MCF 10A (cell line): ENCODE measurements at places on chromosomes 12 and 14. TPM values are rescaled to one million over a fixed set of nuclear protein-coding genes. Genes with fewer than 3 reads are reported as not detected.
A peak's percentile ranks its signal among the peaks of the same experiment; 100 is the strongest.

KRT3 gene
- not detected in 2 replicates for total RNA-seq

SLC17A8 gene
- not detected in 2 replicates for total RNA-seq

MLF2 gene
- 151 and 162 TPM in 2 replicates for total RNA-seq

DPPA3 gene
- total RNA-seq: not detected in 2 replicates

TMEM30B gene
- total RNA-seq: 0.09 and 0.22 TPM in 2 replicates

CGRRF1 gene
- total RNA-seq: 17.5 and 22.3 TPM in 2 replicates

ENDOU gene
- not detected in 2 replicates for total RNA-seq

IQSEC3 gene
- total RNA-seq: not detected in 2 replicates

ACRBP gene
- total RNA-seq: 0.30 and 2.5 TPM in 2 replicates

TWF1 gene
- total RNA-seq: 104 and 105 TPM in 2 replicates

PSEN1 gene
- total RNA-seq: 55.1 and 64.5 TPM in 2 replicates

SYCP3 gene
- not detected in 2 replicates for total RNA-seq

GALC gene
- total RNA-seq: 1.0 and 3.7 TPM in 2 replicates

WIF1 gene
- total RNA-seq: not detected in 2 replicates

CLEC7A gene
- total RNA-seq: not detected in 2 replicates

TCTN2 gene
- total RNA-seq: 5.0 and 9.4 TPM in 2 replicates

C14orf39 gene
- total RNA-seq: not detected in 2 replicates

LBHD2 gene
- not detected in 2 replicates for total RNA-seq

DAO gene
- total RNA-seq: not detected in 2 replicates

GRCh38 chr12:80087486-80088213, 11.7 kb upstream of the OTOGL start:
- no peak for DNase-seq

DNA sequence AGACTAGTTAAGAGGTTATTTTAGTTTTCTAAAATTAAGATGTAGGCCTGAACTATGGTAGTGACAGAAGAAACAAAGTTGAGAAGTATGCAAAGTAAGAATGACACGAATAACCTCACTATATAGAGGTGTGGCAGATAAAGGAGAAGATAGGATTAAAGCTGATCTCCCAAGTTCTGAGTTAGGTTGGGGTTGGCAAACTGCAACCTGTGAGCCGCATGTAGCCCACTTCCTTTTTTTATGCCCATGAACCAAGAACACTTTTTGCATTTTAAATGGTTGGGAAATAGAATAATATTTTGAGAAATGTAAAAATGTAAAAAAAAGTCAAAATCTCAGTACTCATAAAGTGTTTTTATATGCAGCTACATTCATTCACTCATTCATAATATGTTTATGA, 34.3 kb downstream of the KTN1 start:
- DNase-seq: no peak

- no peak for DNase-seq
These were observed 1.0 kb downstream of the TMEM121 start for GRCh38 chr14:105527381-105527825.

DNA sequence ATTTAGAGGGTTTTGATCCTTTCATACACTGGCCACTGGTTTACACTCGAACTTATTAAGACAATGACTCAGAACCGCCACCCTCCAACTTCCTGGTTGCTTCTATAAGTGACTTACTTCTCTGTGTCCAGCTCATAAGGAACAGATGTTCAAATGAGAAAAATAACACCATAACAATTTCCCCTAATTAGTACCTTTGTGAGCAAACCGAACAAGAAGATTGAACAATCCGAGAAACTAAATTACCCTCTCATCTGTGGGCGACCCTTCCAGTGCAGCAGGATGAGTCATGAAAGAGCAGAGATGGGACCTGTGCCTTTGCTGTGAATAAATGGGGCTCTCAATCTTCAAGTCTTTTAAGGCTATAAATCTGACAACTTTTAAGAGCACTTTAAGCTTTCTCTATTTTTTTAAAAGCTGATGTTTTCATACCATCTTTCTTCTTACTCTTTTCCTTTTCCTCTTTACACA, 146.8 kb upstream of the RASSF8 start:
- peak; percentile 39 for DNase-seq

DNA sequence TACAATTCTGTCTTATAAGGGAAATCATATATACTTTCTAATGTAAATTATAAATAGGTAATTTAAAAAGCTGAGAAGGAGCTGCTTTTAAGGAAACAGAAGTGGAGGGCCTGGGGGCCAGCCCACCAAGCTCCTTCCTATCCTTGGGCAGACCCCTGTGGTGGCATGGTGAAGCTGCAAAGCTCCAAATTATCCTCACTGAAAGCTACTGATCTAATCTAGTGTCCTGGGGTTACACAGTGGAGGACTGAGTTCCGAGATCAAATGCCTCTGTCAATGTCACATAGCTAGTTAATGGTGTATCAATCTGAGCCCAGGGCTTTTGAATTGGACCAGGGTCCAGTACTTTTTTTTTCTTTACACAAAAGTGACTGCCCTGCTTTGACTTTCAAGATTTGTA, 355.4 kb downstream of the CEP128 start:
- DNase-seq: no peak

GRCh38 chr14:86086962-86087361, 557.0 kb downstream of the FLRT2 start:
- no peak for DNase-seq

- DNase-seq: no peak
These were observed 93.2 kb upstream of the OTX2 start for GRCh38 chr14:56903304-56903969.

- DNase-seq: no peak
These were observed 144.0 kb upstream of the PLEKHG7 start for GRCh38 chr12:92558806-92559205.

DNA sequence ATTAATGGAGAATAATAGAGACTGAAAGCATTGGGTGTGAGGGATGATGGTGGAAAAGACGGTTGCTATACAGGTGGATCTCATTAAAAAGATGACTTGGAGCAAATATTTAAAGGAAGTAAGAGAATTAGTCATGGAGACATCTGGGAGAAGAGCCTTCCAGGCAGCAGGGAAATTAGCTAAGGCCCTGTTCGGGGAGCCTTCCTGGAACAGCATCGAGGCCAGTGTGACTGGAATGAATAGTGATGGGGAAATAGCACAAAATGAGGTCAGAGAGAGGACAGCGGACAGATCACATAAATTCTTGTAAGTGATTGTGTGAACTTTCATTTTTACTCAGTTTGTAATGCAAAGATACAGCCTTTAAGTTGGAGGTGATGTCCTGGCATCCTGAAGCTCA, 842.3 kb downstream of the SLC6A15 start:
- DNase-seq: peak; percentile 11

DNA sequence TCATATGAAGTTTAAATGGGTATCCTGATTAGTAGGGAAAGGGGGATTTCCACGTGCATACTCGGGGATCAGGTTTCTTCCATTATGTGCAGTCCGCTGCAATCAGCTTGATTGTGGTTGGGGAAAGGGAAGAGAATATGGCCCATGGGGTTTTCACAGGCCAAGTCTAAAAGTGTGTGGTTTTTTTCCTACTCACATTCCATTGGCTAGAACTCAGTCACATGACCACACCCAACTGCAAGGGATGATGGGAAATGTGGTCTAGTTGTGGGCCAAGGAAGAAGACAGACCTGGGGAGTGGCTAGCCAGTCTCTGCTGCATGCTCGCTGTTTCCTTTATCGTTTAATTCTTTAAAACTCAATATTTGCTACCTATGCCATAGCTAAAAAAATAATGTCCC, 105.1 kb downstream of the PRIMA1 start:
- DNase-seq: no peak

- DNase-seq: peak; percentile 84
These were observed 58.7 kb upstream of the NCOR2 start for GRCh38 chr12:124625867-124626675.

DNA sequence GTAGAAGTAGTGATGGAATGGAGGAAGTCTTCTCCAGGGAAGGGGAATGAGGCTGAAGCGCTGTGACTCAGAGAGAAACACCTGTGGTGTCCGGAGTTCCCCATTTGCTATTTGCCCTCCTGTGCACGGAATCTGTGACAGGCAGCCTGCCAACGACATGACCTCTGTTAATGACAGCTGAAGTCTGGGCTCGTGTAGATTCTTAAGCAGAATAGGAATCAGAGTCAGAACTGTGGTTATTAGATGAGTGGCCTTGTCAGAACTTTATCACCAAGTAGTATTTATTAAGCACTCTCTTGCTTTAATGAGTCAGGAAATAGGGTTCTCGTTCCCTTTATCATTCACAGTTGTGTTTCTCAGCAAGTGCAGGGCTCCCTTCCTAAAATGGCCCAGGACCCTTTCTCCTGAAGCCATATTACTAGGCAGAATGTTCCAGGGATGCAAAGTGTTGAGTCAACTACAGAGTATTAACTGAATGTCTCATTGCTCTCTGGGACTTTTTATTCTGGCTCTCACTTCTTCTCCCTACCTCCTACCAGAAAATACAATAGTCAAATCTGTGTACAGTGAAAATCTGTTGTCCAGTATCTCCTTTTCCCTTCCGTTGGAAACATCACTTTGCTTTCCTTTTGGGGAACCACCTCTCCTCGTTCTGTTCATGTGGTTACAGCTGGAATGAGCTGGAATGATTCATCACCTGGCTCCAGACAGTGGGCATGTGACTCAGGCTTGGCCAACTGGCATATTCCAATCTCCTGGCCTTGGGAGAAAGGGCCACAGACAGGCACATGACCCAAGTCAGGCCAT, 77.8 kb upstream of the MAX start:
- DNase-seq: peak; percentile 90

- DNase-seq: peak; percentile 44
These were observed 18.6 kb upstream of the PRKAB1 start for GRCh38 chr12:119649202-119649808.

GRCh38 chr12:55906056-55906455, 21.6 kb downstream of the PYM1 start:
- no peak for DNase-seq

- no peak for DNase-seq
These were observed 8.0 kb upstream of the MGP start for GRCh38 chr12:14893506-14894250.

DNA sequence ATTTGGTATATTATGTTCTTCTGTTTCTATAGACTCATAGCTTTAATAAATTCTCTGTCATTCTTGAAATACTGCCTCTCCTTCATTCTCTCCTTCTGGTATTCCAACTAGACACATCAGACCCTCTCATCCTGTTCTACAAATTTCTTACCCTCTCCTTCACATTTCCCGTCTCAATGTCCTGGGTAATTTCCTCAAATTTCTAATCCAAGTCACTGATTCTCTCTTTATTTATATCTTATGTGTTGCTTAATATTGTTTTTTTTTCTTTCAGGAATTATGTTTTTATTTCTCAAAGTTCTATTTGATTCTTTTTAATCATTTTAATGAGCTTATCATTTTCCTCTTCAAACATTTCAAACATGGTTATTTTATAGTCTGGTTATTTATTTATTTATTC, 94.0 kb downstream of the RALGAPA1 start:
- DNase-seq: no peak

- no peak for DNase-seq
These were observed 67.3 kb upstream of the TSPAN11 start for GRCh38 chr12:30859226-30859625.

GRCh38 chr12:5520831-5521230, 88.9 kb downstream of the NTF3 start:
- DNase-seq: no peak

DNA sequence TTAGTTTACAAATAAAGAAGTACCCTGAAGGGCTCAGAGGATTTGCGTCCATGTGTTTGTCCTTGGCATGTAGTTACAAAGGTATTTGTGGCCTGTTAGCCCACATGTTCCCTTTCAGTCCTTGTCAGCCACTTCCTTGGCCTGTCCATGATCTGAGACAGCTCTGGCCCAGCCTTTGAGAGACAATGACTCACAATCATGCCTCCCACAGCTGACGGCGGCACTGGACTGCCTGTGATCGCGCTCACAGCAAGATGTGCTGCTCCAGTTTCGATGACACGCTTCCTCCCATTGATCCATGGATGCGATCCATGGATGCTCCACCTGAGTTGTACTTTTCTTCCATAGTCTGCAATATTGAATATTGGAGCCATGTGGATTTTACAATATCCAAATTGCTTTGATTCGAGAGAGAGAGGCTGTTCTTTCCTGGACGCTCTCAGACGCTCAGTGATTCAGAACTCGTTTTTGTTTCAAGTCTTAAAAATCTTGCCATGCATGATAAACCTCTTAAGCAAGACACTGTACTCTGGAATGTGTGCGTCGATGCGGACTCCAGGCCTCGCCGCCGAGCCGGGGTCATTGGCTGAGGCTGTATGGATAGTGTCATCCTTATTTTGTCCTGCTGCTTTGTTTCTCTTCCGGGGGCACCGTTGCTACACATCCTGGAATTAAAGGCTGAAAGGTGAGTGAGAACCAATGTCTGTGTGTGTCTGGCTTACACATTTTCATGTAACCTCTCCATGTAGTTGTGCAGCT, 220.1 kb downstream of the GLT1D1 start:
- no peak for DNase-seq

DNA sequence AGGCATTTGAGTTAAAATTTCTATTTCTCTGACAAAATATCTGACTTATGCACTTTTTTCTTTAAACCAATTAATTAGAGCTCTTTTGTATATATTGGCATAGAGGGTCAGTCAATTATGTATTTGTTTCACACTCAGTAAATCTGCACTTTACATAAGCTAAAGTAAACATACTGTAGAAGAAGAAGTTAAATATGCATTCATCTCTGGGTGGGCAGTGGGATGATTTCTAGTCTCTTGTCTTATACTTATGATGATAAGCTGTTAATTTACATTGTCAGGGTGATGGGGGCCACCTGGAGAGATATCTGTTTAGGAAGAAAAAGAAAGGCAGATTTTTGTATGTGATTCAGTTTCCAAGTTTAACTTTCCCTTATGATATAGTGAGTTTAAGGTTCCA, 330.8 kb downstream of the IPO8 start:
- no peak for DNase-seq

GRCh38 chr12:120453977-120454376, 7.7 kb downstream of the GATC start:
- peak; percentile 46 for DNase-seq
